Vagina (tissue), 2 donors: ENCODE measurements at places on chromosomes 5 and 9.
A peak's percentile ranks its signal among the peaks of the same experiment; 100 is the strongest.

DNA sequence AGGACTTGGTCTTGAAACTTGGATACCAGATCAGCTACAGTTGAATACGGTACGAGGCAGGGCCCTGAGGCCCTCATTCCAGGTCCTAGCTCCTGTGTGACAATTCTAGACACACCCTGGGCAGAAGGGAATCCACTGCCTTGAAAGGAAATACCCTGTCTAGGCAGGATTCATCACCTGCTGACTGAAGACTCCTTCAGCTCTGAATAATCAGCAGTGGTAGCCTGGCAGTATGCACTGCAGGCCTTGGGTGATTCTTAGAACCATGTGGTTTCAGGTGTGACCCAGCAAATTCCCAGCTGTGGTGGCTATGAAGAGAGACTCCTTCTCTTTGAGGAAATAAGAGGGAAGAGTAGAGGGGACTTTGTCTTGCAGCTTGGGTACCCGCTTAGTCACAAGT, 17.2 kb upstream of the EFNA5 start:
- no peak for DNase-seq

GRCh38 chr9:34398875-34399274, 22.2 kb upstream of the MYORG start:
- DNase-seq = no peak

DNA sequence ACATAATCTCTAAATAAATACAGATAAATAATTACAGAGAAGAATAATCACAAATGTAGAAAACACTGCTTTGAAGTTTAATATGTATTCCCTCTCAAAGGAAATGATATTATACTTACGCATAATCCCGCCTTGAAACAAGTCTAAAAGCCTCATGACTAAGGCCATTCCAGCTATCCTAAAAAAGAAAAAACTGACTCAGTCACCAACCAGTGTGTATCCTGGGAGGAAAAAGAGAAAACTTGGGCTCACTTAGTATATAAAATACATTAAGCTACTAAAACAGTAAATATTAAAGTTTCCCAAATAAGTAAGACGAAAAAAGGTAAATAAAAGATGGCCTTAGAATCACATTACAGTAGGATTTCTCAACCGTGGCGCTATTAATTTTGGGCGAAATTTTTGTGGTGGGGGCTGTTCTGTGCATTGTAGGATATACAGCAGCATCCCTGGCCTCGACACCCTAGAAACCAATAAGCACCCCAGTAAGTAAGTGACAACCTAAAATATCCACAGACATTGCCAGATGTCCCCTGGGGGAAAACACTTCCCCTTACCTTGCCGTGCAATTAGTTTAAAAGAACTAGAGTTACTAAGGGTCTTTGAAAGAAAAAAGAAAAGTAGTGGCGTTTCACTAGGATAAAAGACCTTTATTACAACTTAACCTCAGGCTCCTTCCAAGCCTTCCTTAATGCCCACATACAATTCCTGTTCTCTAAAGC, 1.1 kb downstream of the HSPA9 start:
- DNase-seq = no peak

DNA sequence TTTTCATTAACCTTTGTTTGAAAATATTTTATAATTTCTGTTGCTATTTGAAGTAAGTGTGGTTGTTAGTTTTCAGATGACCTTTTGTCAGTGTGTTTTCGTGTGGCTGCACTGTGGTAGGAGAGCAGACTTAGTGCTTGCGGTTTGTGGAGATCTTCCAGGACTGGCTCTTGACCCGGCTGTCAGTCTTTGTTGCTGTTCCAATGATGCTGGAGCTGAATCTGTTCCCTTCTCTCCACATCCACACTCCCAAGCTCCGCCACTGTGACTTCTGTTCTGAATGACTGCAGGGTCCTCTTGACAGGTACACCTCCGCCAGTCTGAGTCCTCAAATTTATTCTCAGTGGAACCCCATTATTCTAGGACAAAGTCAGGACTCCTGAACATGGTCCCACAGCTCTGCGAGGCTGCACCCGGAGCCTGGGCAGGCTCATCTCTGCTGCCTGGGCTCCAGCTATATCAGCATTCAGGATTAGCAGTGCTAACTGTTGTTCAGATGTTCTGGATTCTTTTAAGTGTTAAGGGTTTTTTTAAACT, 126.0 kb downstream of the WNK2 start:
- DNase-seq = no peak

DNA sequence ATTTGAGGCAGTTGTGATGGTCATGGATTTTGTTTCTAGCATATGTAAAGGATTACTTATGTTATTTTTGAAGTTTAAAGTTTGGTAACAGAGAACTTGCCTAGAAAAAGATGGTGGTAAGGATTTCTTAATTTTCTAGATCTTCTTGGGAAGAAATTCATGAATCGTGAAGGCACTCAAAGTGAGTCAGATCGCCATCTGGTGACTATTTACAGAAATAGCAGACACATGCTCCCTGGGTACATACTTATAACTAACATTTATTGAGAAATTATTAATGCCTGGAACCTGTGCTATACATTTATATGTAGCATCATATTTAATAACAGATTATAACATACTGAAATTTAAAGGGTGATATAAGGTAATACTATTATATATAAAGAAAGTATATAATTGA, 299.7 kb downstream of the IZUMO3 start:
- DNase-seq = no peak

GRCh38 chr5:143976055-143976454, 164.1 kb downstream of the HMHB1 start:
- DNase-seq = no peak

DNA sequence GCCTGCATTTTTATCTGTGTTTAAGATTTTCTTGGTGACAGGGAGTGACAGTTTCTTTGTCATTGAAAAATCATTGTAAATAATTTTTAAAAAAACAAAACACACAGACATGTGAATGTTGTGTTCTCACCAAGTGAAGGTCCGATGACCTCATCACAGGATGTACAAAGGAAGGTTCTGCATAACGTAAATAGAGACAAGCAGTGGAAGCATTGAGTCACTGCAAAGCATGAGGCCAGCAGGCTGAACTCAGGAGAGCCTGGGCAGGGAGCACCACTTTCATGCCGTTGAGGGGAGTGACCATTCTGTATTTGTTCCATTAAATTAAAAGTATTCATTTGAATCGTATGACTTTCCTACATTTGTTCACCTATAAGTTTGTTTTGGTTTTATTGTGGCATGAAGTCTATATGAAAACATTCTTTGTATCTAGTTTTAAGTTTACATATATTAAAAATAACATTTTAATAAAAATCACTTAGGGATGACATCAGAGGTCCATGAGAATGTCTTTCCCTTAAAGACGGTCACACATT, 70.4 kb upstream of the TLE1 start:
- DNase-seq = no peak

- DNase-seq = no peak
Measured at GRCh38 chr9:131668439-131669268, 71.2 kb downstream of the RAPGEF1 start.

DNA sequence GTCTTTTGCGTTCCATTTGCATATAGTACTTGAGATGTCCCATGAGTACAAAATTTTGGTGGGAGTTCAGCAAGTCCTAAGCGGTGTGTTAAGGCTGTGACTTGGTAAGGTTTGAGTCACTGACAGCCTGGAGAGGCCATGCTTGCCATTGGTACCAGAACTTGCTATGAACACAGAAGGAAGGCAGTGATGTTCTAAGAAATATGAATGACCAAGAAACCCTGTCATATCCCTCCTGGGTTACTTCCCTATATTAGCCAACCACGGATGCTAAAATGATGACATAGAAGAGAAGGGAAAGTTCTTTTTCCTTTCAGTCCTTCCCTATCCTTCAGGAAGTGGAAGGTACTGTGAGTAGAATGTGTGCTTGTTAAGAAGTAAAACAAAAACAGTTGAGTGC, 136.7 kb downstream of the GCNT1 start:
- no peak for DNase-seq

DNA sequence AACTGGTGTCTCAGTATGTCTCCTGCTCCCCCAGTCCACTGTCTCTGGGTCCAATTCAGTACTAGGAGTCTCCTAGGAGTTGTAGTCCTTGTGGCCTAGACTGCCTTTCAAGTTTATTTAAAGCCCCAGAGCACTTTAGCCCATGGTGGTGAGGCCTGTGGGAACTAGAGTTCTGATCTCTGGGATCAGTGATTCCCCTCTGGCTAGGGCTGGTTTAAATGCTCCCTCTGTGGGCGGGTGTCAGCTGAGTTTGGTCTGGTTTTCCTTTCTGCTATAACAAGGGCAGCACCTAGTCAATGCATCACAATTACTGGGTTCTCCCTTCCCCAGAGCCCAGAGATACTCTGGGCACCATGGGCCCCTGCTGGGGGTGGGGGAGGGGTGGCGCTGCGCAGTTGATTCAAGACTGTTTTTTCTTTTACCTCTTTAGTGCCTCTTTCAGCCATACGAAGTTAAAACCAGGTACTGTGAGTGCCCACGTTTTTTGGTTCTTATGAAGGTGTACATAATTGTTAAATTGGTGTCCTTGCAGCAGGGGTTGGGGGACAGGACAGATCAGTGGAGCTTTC, 9.3 kb upstream of the SLC36A3 start:
- no peak for DNase-seq

GRCh38 chr9:113580954-113581311, 117.4 kb downstream of the RGS3 start:
- no peak for DNase-seq

DNA sequence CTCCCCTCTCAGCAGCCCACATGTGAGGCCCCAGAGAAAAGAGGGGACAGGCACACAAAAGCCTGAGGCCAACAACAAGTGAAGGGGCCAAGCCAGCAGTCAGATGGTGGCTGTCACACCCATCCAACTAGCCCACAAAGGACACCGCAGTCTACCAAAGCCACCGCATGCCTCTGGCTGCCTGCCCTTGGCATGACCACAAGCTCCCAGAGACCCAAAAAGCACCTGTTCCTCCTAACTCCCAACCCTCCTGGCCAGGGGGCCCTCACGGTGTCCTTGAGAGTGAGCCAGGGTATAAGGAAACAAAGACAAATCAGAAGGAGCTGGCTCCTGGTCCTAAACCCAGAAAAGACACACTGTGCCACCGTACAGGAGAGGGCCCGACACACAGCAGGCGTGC, 77.8 kb upstream of the LRRTM2 start:
- no peak for DNase-seq

DNA sequence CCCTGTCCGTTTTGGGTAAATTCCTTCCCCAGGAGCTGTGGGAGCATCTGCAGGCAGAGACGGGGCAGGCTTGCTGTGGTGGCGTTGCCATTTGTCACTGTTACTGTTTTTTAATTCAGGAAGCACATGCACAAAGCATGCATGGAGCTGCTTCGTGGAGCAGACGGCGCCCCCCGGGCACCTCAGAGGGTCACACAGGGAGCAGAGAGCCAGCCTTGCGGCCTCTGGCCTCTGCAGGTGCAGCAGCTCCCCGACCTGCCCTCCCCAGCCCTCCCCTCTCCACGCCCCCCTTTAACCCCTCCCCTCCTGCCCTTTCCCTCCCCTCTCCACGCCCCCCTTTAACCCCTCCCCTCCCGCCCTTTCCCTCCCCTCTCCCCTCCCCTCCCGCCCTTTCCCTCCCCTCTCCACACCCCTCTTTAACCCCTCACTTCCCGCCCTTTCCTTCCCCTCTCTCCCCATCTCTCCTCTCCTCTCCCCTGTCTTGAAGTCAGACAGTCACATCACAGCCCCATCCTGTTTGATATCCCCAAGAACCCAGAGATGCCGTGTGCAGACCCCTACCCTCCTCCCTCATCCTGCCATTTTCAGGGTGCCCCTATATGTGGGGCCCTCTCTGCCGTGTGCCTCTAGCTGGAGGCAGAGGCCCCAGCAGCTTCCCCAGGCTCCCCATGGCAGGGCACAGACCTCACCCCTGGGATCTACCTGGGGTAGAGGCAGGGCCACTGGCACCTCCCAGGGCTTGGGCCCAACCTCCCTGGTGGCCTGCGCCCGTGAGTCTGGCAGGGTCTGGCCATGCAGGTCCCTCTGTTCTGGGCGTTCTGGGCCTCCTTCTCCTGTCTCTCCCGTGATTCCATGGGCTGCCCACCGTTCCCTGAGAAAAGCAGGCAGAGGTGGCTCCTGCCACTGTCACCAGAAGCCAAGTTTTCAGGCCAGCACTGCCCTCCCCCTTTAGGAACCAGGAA, 29.6 kb upstream of the UBAC1 start:
- no peak for DNase-seq

DNA sequence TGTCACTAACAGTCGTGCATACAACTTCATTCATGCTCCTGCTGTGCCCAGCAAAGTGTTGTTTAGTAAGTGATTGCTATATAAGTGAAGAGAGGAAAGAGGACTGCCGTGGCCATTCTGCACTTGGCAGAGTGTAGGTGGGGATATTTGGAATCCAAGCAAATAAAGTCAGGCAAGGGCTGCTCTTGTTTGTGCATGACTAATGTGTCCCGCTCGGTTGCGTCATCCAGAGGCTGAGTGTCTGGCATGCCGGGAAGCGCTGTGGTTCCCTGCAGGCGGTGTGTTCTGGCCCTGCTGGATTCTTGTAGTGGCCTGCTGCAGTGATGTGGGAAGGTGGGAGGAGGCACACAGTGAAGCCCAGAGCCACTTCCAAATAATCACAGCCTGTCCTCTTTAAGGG, 136.9 kb upstream of the ANKH start:
- peak; percentile 98 for DNase-seq

DNA sequence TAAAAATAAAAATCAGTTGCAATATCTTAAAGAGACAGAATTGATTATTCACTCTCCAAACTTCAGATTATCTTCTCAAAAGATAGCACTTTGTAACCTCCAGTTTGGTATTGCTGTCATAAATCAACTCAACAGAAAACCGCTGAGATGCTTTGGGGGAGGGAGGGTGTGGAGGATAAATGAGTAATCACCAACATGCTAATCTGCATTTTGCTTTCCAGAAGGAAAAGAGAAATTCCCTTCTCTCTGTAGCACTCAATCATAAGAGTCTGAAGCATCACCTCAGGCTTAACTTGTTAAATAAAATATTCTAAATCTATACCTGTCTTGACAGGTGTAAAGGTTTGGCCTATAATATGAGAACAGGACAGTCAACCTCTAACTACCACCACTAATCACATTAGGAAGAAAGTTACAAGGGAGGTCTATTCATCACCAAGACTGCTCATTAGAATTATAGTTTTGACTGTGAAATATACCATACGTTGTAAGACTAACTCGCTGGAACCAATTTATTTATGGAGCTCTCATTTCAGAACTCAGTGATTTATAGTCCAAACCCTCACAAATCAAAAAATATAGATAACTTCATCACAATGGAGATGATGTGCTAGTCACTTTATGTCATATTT, 89.0 kb downstream of the PIK3R1 start:
- DNase-seq = no peak
